ENCODE measurements at places on chromosomes 4 and X.

GRCh38 chr4:100979736-100980135 lies 367.6 kb downstream of the PPP3CA start:
- no peak for DNase-seq

GRCh38 chr4:38982361-38983095 lies 49.7 kb downstream of the TMEM156 start:
- no peak for DNase-seq

GRCh38 chr4:152050106-152050505 lies 289.3 kb upstream of the GATB start:
- no peak for DNase-seq

DNA sequence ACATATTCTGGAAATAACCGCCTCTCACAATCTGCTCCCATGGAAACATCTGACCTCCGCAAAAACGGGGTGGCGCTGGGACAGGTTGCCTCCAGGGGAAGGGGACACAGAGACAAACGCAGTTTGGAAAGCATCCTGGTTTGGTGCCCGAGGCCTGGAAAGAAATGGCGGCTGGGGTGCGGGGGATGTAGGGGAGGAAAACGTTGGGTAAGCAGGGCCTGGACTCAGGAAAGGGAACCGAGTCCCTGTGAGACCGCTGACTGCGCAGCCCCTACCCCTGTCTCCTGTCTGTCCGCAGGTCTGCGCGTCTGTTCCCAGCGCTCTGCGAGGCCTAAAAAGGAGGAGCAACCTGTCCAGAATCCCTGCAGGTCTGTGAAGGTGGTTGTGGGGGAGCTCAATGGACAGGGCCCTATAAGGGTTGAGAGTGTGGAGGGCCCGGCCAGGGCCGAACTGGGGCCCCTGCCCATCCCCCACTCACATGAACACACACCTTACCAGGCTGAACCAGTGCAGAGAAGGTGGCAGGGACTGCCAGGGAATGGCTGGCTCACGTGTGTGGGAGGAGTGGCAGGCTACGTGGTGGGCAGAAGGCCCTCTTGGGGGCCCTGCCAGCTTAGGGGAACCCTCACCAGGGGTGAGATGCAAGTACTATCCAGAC lies 672 bp downstream of the TCEAL3 start:
- DNase-seq, result peak; percentile 65

DNA sequence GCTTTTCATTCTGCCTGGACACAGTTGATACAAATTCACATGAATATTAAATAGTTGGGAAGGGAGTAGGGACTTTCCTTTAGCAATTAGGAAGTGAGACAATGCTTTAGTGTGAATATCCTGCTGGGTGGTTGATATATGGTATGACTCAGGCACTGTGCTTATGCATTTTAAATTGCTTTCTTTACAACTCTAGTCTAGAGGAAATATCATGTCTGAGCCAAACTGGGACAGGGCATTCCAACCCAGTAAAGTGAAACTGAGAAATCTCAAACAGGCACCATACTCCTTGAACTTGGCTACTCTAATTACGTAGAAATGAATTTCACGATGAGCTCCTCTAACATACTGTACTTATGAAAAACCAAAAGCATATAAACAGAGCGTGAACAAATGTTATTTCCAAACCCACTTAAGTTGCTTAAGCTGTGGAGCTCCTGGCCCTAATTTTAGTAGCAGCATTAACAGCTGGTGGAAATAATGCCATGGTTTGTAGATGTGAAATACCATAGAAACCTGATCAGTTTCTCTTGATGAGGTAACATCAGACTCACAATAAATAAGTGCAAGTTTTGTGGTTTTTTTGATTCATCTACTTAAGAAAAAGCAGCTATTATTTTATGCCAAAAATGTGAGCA lies 242.9 kb upstream of the GK2 start:
- DNase-seq, result no peak

GRCh38 chr4:104596189-104596588 lies 101.5 kb upstream of the CXXC4 start:
- DNase-seq, result no peak
